ENCODE measurements at places on chromosomes 3 and 15.

GRCh38 chr3:89180334-89180733 lies 72.9 kb downstream of the EPHA3 start:
- DNase-seq, result no peak

GRCh38 chr3:64763980-64764379 lies 76.2 kb upstream of the ADAMTS9 start:
- no peak for DNase-seq

GRCh38 chr3:177835008-177835407 lies 637.7 kb upstream of the TBL1XR1 start:
- no peak for DNase-seq

DNA sequence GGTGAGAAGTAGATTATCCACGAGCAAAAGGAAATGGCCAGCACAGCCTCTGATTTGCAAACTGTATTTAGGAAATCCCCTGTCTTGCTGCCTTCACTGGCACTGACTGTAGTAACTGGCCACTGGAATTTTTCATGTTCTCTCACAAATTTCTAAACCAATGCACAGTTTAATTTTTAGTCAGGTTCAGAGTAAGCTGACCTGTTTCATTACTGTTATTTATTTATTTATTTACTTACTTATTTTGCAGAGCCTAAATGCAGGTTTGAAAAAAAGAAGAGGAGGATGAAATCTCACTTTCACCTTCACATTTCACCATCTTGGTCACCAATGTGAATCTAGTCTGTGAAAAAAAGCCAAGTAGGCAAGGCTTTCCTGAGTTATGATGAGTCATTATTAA lies 291.0 kb downstream of the PLOD2 start:
- DNase-seq, result no peak

- peak; percentile 57 for DNase-seq
Observed at GRCh38 chr3:38649500-38650247, at the start of gene SCN5A. Gene SCN5A, minus strand, starts transcription at chr3:38649687. Its CDS starts 16,380 bp downstream, at chr3:38633307.

DNA sequence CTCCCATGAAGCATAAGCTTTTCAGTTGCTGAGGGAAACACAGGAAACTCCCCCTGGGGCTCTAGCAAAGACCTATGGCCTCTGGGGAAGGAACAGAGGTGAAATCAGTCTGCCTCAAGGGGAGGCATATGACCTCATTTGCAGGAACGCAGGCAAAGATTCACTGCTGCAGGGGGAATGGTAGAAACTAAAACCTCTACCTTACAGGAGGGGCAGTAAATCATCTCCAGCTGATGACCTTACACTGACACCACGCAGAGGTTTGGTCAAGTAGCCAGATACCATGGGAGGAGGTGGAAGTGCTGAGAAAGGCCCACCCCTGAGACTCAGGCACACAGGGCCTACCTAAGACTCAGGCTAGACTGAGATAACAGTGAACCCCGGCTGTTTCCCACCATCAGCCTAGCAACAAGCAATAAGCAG lies 81.1 kb downstream of the RAD18 start:
- no peak for DNase-seq

DNA sequence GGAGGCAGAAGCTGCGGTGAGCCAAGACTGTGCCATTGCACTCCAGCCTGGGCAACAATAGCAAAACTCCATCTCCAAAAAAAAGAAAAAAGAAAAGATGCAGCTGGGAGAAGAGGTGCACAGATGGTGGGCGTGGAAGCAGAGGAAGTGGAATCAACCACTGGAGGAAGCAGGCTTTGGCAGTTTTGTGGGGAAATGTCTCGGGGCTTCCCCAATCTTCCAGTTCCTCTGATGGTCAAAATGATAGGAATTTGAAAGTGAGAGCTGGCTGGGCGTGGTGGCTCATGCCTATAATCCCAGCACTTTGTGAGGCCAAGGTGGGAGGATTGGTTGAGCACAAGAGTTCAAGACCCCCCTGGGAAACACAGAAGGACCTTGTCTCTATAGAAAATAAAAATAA lies 48.1 kb upstream of the SMAD3 start:
- DNase-seq, result no peak

DNA sequence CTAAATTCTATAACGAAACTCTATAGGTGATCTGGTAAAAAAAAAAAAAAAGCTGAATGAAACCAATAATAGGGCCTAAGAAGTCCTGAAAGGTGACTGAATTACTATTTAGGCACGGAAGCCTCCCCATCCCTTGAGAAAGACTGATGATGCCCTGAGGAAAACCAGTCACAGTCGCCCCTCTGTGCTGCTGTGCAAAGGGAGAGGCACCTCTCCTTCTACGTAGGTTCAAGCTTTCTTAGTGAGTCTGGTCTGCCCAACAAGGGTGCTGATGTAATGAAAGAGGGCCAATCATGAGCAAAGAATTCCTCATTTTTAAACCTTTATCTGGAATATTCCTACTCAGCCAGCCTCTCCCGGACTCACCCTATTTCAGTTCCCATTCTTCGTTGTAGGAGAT lies 11.9 kb downstream of the NPHP3 start:
- no peak for DNase-seq

- no peak for DNase-seq
Observed at GRCh38 chr15:68449389-68449788, 17.4 kb upstream of the ITGA11 start.

DNA sequence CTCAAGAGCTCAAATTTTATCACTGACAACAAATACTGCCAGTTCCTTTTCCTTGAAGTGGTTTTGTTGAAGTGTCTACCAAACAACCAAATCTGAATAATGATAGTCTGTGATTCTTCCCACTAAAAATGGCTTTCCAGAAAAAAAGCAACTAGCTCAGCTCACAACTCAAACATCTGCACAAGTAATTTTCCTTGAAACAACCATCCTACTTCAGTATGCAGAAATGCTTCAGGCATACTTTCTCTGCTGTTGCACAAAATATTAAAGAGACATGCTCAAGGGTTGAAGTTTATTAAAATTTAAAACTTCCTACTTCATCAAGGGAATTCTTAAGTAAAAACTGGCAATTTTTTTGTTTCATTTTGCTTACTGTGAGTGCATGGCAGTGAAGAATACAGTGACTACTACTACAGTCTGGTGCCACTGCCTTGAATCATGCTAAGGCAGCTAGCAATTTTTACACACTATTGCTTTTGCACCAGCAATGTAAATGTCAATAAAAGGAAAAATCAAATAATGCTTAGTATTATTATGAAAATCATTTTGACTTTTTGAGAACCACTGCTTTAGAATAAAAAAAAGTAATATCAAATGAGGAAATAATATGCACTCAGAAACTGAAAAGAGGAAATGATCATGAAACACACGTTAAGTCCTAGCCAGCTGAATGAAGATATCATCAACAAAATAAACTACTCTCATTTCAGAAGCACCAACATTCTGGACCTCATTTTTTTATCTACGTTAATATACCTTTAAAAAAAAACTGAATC lies 33.6 kb downstream of the VPS13C start:
- DNase-seq, result no peak

GRCh38 chr3:170815340-170815739 lies 54.7 kb downstream of the RPL22L1 start:
- no peak for DNase-seq

GRCh38 chr3:71849681-71850080 lies 64.7 kb upstream of the PROK2 start:
- DNase-seq, result no peak

DNA sequence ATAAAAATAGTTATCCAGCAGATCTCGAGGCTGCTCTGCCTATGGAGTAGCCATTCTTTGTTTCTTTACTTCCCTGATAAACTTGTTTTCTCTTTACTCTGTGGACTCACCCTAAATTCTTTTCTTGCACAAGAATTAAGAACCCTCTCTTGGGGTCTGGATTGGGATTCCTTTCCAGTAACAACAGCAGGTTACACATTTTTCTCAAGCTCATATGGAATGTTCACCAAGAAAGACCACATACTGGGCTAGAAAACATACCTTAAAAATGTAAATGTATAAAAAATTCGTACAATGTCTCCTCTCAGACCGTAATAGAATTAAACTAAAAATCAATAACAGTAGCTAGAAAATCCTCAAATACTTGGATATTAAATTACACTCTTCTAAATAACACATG lies 299.2 kb downstream of the CNTN3 start:
- no peak for DNase-seq

DNA sequence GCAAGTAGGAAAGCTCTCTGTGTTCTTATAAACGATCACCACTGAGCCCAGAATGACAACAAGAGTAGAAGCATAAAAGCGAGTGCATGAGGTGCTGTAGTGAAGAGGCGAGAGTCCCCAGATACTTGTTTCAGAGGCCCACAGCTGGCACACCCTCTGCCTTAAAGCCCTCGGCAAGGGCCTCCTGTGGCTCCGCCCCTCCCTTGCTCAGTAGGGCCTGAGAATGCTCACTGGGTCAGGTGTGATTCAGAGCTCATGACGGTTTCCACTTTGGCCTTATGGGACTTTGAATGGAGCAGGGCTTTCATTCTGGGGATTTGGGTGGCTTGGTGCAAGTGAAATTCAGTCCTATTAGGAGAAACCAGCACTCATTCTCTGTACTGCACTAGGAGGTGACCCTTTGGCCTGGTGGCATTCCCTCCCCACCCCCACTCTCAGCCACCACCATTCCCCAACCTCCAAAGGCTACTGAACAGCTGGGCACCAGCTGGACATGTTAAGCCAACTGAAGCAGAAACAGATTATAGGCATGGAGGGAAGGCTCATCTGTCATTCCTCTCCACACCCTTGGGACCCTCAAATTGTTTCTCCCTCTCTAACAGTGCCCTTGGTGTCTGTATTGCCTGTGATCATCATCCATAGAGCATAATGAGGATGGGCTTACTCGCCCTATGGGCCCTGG lies 109.6 kb upstream of the CTDSPL start:
- DNase-seq, result no peak

DNA sequence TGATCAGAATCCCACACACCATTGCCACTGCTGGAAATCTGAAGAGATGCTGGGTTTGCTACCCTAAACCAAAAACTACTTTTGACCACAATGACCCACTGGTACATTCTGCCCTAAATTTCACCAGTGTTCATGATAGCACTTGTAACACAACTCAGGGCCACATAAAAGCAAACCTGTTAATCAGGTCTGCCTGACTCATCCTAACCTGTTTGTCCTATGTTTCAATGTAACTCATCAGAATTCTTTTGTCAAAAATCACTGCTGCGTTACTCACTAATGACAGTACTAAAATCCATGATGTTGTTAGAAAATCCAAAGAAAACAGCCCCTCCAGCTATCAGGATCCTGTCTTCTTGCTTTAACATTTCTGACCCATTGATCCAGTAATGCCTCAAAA lies 55.6 kb upstream of the XCR1 start:
- no peak for DNase-seq

DNA sequence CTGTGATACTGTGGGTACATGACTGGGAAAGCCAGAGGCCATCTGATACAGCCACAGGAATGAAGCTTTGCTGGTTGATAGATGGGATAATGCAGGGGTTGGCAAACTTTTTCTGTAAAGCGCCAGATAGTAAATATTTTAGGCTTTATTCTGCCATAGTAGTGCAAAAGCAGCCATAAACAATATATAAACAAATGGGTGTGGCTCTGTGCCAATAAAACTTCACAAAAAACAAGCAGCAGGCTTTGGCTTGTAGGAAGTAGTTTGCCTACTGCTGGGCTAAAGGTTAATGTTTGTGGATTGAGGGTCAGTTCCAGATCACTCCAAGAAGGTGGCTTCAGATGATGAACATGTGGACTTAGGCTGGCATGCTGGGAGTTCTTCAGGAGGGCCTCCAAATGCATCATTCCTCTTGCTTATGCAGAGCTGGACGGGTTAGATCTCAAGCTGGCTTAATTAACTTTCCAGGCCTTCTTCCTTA lies 305.7 kb downstream of the RPLP1 start:
- no peak for DNase-seq

DNA sequence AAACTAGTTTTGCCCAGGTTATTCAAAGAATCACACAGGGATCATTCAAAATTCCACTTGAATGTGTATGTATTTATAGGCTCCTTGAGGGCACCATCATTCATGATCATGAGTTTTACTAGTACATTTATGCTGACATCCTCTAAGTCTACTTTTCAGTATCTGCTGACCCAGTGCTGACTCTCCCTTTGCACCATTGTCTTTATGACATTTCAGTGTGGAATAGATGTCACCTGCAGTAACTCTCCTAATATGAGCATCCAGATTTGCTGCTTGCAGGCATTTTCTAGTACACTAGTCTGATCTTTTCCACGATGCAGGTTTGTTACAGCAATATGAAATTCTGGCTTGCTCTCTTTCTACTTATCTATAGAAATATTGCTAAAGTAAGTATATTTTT lies 1603.5 kb downstream of the SI start:
- no peak for DNase-seq
